ENCODE measurements at places on chromosomes 11 and 22.

DNA sequence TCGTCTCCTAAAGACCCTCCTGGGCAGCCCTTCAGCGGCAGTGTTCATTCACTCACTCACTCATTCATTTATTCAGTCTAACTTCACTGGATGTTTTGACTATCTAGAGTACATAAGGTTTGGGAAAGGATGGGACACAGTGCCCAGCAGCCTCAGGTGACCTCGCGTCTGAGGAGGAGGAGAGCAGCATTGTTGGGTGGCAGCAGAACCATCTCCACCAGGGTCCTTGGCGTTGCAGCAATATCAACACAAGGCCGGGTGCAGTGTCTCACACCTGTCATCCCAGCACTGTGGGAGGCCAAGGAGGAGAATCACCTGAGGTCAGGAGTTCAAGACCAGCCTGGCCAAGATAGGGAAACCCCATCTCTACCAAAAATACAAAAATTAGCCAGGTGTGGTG lies 408.0 kb downstream of the BRD1 start:
- DNase-seq = no peak

GRCh38 chr11:11454671-11455223 lies 101.7 kb upstream of the CSNK2A3 start:
- DNase-seq = no peak

- no peak for DNase-seq
Observed at GRCh38 chr11:1521382-1522080, 35.0 kb upstream of the MOB2 start.

DNA sequence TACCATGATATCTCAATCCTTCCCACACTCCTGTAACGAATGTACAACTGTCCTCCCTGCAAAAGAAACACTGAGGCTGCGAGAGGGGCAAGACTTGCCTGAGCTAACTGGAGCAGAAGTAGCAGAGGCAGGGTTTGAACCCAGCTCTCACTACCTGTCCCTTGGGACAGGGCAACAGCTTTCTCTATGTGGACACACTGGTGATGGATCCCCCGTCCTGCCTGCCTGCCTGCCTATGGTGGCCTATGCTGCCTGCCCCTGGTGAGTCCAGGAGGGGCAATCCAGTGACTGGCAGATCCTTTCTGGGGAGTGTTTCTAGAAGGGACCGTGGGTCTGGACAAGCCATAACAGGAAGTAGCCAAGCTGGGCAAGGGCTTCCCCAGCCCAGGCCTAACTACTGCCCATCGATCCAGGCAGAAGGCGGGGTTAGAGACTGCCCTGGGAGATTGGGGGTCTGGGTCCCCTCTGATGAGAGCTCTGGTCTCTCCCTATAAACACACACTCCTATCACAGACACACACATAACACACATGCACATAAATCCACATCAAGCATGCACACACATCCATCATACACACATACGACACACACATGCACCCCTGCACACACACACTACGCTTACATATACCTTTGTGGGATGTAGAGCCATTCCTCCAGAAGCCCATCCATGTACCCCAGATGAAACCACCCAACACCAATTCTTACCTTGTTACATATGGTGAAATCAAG lies 1.1 kb upstream of the EMID1 start:
- no peak for DNase-seq

- DNase-seq = no peak
Observed at GRCh38 chr11:108019870-108020540, 11.3 kb downstream of the CUL5 start.

- no peak for DNase-seq
Observed at GRCh38 chr11:65089621-65090020, 5.6 kb downstream of the ZFPL1 start.

GRCh38 chr11:13487661-13488030 lies 8.2 kb downstream of the PTH start:
- DNase-seq = no peak

DNA sequence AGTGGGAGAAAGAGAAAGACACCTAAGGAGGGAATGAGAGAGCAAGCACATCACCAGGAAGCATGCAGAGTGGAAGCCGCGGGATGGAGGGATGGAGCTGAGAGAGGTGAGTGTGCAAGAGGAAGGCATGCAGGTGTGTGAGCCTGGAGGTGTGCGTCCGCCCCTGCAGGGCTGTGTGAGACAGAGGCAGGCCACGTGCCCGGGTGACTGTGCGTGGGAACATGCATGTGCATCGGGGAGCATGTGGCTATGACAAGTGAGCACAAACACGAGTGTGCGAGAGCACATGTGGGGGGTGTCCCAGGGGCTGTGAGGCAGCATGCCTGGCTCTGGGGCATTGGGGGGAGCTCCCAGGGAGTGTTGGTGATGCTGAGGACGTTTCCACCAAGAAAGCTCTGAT lies 29.9 kb downstream of the PTPN5 start:
- DNase-seq = no peak

- DNase-seq = no peak
Observed at GRCh38 chr11:116787436-116787785, 412 bp downstream of the ZPR1 start.

GRCh38 chr11:27440090-27440489 lies 32.5 kb downstream of the LGR4 start:
- no peak for DNase-seq

- DNase-seq = no peak
Observed at GRCh38 chr11:62105667-62106191, 18.1 kb upstream of the INCENP start.

DNA sequence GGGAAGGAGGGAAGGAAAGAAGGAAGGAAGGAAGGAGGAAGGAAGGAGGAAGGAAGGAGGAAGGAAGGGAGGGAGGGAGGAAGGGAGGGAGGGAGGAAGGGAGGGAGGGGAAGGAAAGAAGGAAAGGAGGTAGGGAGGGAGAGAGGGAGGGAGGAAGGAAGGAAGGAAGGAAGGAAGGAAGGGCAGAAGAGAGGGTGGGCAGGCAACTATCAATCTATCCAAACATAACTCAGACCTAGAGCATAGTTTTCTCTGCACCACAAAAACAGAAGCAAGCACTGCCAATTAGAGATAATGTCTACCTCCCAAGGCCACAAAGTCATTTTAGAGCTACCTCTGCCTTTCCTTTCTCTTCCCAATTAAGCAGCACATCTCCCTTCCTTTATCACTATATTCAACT lies 109.1 kb downstream of the ETS1 start:
- DNase-seq = no peak

DNA sequence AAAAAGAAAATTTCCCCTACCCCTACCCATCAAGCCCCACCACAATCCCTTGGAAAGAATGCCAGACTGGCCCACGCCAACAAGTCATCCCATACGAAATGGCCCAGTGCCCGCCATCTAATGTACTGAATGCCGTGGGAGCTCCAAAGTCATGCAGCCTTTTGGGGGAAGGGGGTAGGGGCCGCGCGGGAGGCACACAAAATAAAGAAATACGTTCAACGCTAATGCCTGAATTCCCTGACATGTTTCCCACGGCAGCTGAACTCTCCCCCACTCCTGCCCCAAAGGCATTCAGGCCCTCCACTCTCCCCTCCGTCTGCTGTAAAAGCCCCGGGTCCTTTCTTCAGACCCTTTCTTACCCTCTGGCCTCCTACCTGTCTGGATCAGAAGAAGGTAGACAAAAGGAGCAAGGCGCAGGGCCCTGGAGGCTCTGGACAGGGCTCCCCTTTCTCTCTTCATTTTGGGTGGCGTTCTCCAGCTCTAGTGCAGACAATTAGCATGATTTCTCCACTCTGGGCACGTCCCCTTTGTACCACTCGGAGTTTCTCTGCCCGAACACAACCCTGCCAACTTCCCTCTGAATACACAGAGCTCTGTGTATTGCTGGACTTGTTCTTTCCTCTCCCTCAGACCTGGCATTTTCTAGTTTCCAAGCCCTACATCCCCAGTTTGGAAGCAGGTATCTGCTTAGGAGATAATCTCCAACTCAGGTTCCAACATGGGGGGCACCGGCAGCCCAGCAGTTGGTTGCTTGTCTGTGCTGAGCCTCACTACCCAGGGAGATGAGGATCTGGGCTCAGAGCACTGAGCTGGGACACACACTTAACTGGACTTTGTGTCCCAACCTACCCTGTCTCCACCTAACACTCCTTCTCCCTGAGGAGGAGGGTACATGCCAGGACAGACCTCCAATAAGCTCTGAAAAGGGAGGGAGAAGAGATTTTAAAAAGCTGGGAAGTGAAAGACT lies at the start of gene HEPACAM:
HEPACAM (minus strand) TSS at position 500 of the 967 bp plus-strand sequence; CDS start at position 459, 41 bp downstream.
- DNase-seq = no peak

DNA sequence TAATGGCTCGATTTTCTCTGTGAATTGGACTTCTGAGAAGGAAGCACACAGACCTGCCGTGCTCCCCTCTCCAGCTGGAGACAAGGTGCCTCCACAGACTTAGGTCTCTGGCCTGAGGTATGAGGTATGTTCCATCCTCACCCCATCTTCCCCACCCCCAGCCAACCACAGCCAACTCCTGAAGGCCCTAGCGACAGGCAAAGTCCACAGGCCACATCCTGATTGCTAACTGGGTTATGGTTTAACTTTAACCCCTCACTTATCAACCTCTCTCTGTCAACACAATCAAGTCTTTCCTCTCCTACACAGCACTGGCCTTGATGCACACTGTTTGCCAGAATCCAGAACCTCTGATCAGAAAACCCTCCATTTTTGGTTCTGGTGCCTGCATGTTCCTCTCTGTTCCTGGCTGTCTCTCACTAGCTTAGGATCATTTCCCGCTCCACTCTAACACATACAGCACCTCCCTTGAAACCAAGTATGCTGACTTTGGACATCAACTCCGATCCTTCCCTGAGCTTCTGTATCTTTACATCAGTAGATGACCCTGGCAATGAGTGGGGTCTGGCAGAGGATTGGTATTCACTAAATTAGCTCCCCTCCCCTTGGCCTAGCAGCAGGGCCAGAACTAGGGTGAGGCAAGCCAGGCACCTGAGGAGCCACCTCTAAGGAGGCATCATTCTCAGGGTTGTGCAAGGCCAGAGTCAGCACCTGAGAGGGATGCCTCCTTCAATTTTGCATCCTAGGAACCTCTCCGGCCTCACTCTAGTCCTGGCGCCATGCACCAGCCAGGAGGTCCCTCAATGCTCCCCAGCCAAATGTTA lies 22.0 kb downstream of the JAML start:
- peak; percentile 52 for DNase-seq

GRCh38 chr11:97732011-97732632 lies 1288.6 kb upstream of the CNTN5 start:
- DNase-seq = no peak

GRCh38 chr11:33622186-33622585 lies 78.4 kb downstream of the C11orf91 start:
- no peak for DNase-seq

- no peak for DNase-seq
Observed at GRCh38 chr11:125552927-125553326, 16.4 kb upstream of the EI24 start.

DNA sequence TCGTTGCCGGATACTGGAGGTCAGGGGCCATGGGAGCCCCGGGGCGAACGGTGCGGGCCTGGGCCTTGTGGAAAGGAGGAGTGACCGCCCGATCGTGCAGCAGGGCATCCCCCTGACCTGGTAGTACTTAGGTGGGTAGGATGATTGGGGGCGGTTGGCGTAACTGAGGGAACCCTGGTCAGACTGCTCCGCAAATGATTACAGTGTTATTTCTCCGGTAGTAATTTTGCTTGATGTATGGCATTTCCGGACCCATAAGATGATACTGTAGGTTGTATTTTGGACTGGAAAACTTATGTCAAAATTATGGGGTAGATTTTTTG lies 762 bp downstream of the MTMR3 start:
- DNase-seq = peak; percentile 20

DNA sequence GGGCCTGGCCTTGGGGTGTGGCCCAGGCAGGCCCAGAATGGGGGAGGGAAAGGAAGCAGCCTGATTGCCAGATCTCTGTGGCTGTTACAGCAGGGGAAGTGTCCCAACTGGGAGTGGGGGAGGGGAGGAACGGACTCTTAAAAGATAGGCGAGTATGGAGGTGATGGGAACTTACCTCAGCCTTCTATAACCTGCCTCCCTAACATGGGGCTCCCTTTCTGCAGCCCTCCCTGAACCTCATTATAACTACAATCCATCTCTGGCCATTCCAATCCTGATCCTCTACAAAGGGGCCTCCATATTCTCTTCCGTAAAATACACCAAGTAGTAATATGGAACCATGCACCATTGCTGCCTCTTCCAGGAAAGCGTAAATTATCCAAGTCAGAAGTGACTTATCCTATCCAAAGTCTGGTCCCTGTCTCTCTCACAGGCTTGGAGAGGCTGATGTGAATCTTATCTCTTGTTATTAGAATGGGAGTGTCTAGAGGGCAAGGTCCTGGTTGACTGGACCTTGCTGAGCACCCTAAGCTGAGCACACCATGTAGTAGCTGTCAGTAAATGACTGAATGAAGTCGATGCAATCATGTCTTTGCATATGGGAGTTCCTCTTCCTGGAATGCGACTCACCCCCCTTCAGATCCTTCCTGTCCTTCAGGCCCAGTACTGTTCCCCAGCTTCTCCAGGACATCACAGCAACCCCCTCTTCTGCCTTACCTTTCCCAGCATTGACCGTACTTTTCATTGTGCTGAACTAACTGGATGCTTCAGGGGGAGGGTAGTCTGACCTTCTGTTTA lies 5.9 kb downstream of the RHOG start:
- DNase-seq = no peak

DNA sequence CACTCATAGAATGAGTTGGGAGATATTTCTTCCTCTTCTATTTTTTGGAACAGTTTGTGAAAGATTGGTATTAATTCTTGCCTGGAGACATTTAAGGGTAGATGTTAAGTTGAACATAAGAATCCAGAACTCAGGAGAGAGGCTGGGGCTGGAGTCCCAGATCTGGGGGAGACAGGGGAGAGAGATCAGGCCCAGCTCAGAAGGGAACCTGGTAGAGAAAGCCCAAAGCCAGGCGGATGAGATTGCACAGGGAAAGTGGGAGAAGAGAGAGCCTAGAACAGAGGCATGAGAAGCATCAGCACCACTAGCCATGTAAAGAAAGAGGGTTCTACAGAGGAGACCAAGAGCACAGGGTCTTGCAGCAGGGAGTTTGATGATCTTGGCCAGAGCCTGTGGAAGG lies 13.0 kb upstream of the GNAZ start:
- no peak for DNase-seq

GRCh38 chr22:23164091-23164490 lies 16.2 kb upstream of the BCR start:
- DNase-seq = no peak

GRCh38 chr22:39923696-39924095 lies 22.8 kb downstream of the GRAP2 start:
- no peak for DNase-seq

GRCh38 chr22:21632237-21632895 lies at the start of gene CCDC116:
Gene CCDC116 (plus strand): TSS chr22:21632760. CDS start chr22:21633182, 422 bp downstream.
- DNase-seq = no peak

DNA sequence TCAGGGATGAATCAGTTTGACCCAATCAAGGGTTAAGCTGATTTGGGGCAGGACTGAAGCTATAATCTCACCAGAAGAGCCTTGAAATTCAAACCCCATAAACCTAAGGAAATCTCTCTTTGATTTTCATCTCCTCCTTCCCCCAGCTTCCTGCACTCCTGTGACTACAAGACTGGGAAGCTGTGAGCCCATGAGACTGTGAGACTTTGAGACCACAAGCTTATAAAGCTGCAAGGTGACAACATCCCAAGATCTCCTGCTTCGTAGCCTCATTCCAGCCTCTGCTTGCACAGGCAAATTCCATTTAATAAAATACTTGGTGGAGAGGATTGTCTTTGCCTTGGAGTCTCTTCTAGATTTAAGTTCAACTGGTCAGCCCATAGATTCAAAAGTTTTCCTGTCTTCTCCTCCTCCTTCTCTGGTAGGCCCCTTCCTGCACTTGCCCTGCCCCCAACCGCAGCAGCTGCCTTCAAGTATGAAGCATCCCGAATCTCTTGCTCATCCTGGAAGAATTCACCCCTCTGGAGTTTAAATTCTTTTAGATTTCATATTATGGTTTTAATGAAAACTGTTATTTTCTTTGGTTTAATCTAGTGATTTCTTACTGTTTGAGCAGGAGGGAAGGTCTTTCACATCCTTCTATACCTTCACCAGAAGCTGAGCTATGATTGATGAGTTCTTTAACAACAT lies 42.1 kb downstream of the PAMR1 start:
- DNase-seq = no peak

All from activated CD8-positive, alpha-beta memory T cell treated with anti-CD3 and anti-CD28 coated beads for 48 hours (primary cell).